ENCODE measurements at places on chromosomes 5 and 9.
A peak's percentile ranks its signal among the peaks of the same experiment; 100 is the strongest.

GRCh38 chr5:145554399-145554798 lies 280.7 kb downstream of the PRELID2 start:
- no peak for DNase-seq

GRCh38 chr5:150158170-150158949 lies 2.7 kb upstream of the PDGFRB start:
- no peak for DNase-seq

GRCh38 chr5:2471152-2471879 lies 280.2 kb downstream of the IRX2 start:
- no peak for DNase-seq

GRCh38 chr9:93268551-93269314 lies 84.8 kb downstream of the WNK2 start:
- peak; percentile 30 for DNase-seq

DNA sequence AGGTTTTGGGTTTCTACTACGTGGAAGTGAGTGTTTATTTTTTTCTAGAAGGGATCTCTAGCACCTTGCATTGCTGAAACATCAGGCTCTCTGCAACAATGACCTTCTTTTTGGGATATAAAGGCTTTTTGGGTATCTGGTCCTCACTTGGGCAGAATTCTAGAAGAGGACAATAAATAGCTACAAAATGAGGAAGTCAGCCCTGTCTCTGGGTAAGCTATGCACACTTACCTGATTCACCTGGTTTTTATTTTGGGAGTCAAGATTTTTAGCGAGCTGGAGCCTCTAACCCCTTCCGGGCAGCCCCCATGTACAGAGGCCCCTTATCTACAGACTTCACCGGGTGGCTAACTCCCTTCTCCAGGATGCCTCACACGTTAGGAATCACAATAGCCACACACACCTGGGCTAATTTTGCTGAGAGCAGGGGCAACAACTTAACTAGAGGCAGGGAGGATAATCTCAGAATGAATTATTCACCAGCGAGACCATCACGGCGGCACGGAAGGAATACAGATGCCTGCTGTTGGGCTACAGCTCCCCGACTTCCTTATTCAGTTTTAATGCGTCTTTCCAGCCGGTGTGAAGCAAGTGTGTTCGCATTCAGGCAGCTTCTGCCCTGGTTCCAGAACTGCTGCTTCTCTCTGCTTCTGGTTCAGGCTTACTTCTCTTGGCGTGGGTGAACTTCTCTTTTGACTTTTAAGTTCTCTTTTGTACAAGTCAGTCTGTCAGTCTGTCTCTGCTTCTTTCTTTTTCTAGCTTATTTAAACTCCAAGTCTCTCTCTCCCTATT lies 341.0 kb upstream of the PANK3 start:
- no peak for DNase-seq

DNA sequence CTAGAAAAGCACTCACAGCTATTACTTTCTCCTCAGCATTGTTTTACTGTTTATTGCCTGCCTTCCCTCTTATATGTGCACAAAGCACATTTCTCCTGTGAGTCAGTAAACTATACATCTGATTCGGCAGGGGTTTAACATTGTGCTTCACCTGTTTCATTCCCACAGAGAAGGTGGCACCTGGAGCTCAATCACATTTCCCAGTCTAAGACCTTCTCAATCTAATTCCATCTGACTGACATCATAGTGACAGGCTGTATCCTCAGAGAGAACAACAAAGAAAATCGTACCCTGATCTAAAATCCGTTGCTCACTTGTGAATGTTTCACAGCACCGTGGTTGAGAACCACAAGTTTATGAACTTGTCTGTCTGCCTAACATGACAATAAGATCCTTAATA lies 92.4 kb upstream of the CAST start:
- DNase-seq, result no peak

DNA sequence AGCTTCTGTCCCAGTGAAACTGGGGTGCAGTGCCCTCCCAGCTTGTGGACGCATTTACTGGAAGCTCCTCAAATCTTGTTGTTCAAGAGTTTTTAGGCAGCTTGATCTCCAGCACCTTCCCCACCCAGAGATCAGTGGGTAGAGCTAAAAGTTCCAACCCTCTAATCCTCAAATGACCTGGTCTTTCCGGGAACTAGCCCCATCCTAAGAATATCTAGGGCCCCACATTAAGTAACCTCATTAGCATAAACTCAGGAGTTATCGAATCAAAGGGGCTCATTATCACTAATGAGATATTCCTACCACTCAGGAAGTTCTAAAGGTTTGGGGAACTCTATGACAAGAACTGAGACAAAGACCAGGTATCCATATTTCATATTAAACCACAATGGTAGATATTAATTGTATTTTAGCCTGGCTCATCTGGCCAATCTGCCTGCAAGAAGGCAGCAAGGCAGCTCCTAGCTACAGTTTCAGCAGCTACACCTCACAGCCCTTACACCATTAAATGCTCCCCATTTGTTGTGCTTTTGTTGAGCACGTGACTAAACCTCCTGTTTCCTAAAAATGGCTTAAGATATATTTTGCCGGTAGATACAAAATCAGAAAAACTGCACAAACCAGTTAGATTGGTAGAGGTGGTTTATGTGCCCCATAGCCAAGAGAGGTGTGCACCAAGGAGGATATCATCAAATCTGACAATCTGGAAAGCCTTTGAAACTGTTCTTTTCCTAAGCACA lies 24.6 kb upstream of the SLC22A5 start:
- no peak for DNase-seq

GRCh38 chr5:179930788-179931473 lies 23.2 kb upstream of the TBC1D9B start:
- no peak for DNase-seq

GRCh38 chr5:37553720-37554404 lies 174.7 kb downstream of the WDR70 start:
- DNase-seq, result no peak

DNA sequence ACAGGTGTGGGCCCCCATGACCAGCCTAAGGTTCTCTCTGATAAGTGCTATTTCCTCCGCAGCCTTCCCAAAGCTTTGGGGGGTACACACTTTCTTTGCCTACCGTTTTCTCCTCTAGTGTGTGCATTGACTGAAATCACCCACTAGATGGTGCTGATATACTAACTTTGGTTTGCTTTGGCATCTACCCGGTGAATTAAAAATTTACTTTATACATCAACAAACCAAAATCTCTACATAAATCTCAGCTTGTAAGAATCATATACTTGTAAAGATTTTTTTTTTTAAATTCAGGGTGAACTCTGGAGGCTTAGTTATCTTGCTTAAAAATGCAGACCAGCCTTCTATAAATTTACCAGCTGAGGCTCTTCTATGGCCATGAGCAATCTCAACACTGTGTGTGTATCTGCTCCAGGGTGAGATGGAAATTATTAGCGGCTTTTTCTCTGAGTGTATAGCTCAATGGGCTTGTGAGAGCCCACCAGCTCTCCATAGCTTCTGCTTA lies 475.7 kb upstream of the TNC start:
- no peak for DNase-seq

DNA sequence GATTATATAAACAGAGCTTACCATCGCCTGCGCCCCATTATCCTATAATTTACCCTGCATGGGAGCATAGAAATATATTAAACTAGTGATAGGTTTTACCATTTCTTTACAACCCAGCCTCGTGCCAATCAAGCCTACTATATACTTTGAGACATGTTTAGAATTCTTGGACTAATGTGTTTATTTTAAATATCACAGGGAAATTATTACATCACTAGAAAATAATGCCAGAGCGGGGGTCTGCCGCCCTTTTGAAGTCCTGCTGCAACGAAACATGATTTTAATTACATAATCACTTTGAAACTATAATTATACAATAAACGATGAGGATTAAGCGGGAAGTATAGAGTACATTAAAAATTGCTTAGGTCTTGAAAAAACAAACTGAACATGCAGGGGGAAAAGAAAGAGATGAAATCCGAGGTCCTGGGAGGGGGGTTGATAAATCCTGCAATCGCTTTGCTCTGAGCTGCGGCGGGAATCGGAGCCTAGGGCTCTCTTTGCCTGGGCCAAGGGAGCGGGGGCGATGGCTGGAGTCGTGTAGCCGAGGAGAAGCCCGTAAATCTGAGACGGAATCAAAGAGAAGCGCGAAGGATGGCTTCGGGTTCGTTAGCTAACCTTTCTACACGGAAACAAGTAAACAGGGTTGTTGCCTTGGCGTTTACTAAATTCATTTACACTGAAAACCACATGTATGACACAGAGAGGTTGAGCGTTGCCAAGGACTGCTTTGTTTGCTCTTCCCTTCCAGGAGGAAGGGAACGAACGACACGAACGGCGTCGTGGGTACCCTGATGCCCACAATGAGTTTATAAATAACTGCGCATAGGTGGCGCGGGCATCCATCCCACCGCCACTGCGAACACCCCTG lies 127.6 kb downstream of the TMEM174 start:
- DNase-seq, result no peak

DNA sequence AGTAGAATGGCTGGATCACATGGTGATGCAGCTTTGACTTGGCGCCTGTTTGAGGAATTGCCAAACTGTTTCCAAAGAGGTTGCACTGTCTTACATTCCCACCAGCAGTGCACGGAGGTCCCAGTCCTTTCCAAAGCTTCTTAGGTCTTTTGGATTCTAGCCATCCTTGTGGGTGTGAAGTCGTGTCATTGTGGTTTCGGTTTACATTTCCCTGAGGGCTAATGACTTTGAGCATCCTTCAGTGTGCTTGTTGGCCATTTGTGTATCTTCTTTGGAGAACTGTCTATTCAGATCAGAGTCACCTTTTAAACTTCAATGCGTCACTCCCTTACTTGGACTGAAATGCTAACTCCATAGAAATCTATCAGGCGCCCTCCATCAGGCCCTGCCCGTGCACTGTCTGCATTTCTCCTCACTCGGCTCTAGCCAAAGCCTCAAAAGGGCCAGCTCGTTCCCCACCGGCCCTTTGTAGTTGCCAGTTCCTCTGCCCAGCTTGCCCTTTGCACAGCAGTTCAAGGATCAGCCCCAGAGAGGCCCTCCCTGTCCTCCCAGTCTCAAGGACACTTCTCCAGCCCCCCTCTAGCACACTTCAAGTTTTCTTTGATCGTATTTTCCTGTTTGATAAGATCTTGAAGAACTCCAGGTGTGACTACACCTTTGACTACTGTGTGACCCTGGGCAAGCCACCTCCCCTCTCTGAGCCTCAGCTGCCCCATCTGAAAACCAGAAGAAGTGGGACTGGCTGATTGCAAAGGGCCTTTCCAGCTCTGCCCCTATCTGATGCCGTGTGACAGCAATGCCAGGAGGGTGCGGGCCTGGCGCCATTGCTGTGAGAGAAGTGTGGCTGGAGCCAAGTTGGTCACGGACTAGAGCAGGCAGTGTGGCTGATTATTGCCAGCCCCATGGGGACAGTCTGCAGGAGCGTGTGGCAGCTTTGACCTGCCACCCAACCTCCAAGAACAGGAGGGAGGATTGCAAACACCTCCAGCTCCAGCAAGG lies 5.6 kb downstream of the HRH2 start:
- no peak for DNase-seq

DNA sequence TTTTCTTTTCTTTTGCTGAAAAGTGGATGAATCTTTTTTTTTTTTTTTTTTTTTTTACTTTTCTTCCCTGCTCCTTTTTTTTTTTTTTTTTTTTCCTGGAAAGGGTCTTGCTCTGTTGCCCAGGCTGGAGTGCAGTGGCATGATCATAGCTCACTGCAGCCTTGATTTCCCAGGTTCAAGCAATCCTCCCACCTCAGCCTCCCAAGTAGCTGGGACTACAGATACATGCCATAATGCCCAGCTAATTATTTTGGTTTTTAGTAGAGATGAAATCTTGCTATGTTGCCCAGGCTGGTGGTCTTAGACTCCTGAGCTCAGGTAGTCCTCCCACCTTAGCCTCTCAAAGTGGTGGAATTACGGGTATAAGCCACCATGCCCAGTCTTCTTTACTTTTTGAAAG lies 20.9 kb downstream of the HSD17B4 start:
- DNase-seq, result no peak

- no peak for DNase-seq
Observed at GRCh38 chr5:159467666-159468065, 137.4 kb upstream of the IL12B start.

GRCh38 chr5:168850683-168851082 lies 271.5 kb upstream of the PANK3 start:
- no peak for DNase-seq

GRCh38 chr5:157750320-157750719 lies 6.8 kb downstream of the LSM11 start:
- no peak for DNase-seq

DNA sequence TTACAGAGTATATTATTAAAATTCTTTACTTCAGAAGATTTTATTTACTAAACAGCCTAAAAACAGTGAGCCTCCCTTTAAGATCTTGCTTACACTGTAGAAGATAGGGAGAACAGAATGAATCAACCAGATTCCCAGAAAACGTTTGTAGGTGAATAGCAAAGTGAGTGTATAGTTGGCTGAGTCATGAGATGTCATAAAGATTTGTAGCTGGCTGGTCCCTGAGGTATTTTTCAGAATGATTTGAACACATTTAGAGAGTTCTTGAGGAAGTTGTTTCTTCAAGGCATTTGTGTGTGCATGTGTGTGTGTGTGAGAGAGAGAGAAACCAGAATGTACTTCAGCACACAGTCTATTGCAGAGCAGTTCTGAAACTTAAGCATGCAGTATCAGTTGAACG lies 159.4 kb upstream of the PRR16 start:
- no peak for DNase-seq

GRCh38 chr5:170183816-170184687 lies 48.7 kb upstream of the C5orf58 start:
- DNase-seq, result peak; percentile 60

DNA sequence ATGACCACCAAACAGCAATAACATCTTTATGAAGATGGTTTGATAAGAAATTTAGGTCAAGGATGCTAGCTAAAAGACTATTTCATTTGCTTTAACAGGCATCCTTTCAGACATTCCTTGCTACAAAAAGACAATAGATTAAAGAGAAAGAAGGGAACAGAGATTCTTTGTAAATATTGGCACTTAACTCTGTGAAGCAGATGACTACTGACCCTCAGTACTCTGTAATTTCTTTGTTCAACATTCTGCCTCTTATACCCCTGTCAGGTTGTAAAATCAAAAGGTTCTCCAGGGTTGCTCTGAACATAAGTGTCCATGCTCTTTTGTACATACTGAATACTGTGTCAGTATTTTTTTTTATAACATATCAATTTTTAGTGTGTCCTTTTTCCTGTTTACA lies 610.6 kb upstream of the GRAMD2B start:
- DNase-seq, result no peak

- DNase-seq, result no peak
Observed at GRCh38 chr5:92945605-92946097, 635.4 kb downstream of the NR2F1-AS1 start.

- DNase-seq, result no peak
Observed at GRCh38 chr9:114856942-114857315, 51.1 kb upstream of the TNFSF15 start.

GRCh38 chr5:40616781-40617180 lies 62.9 kb upstream of the PTGER4 start:
- no peak for DNase-seq

All from activated naive CD4-positive, alpha-beta T cell treated with anti-CD3 and anti-CD28 coated beads, Interleukin-2, amount 10 ng/mL, durations not matched to agents 7 days and 5 days (primary cell).